ENCODE measurements at places on chromosomes 3 and 15. TPM values are rescaled to one million over a fixed set of nuclear protein-coding genes. Genes with fewer than 3 reads are reported as not detected.

DNA sequence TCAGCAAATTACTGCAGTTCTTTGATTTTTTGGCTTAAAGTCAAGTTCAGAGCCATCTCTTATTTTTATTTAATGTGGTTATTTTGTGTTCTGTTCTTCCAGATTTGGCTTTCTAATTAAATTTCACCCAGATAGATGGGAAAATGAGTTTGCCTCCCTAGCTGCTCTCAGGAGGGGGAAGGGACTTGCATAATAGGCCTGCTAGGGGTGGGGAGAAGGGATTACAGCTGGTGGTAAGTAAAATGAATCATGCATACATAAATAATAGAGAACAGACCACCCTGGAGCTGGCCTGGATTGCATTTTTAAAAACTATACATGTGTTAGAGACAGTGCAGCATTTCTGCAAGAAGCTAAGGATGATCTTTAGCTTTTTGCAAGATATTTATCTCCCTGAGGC, 3.9 kb upstream of the PXYLP1 start:
- no peak for DNase-seq
- H3K36me3 ChIP-seq, result no peaks in the 10 kb centered on the region
- H3K27ac ChIP-seq, result no peak overlapping the region
- no peak overlapping the region for H3K4me3 ChIP-seq
- H3K4me1 ChIP-seq, result 0 out of 2 replicates have a peak, but pooled peaks cover 3% of the 10 kb centered on the region

- no peak overlapping the region for H3K4me3 ChIP-seq
- no peaks in the 10 kb centered on the region for H3K4me1 ChIP-seq
- no peak for DNase-seq
- H3K27me3 ChIP-seq, result no peaks in the 10 kb centered on the region
- H3K36me3 ChIP-seq, result no peaks in the 10 kb centered on the region
Observed at GRCh38 chr15:86624261-86625036, 544.8 kb downstream of the AGBL1 start.

GRCh38 chr3:23537101-23537551, 268.6 kb upstream of the UBE2E1 start:
- no peak overlapping the region for H3K4me3 ChIP-seq
- no peak for DNase-seq
- no peak overlapping the region for H3K27ac ChIP-seq

DNA sequence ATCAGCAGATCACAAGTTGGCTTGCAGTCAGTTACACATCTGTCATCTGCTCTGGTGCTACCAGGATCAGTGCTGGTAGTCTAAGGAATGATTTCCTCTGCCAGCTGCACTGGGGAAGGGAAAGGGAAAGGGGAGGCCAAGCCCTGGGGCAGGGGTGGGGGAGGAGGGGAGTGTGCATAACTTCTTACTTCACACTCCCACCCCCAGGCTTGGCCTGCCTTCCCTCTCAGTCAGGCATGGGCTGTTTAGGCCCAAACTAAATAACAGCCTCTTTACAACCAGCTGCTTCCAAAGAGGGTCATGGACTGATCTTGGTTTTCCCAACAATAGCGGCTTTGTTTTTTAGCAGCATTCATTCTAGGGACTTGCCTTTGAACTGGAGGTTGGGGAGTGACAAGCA, 86.1 kb upstream of the PSMD6 start:
- no peak overlapping the region for H3K27ac ChIP-seq
- H3K4me1 ChIP-seq, result no peaks in the 10 kb centered on the region
- no peak overlapping the region for H3K4me3 ChIP-seq
- no peaks in the 10 kb centered on the region for H3K27me3 ChIP-seq
- no peaks in the 10 kb centered on the region for H3K36me3 ChIP-seq
- no peak for DNase-seq

- H3K27ac ChIP-seq, result no peak overlapping the region
- no peaks in the 10 kb centered on the region for H3K27me3 ChIP-seq
- H3K4me3 ChIP-seq, result no peak overlapping the region
- no peaks in the 10 kb centered on the region for H3K4me1 ChIP-seq
Observed at GRCh38 chr15:28068930-28069329, 30.2 kb downstream of the OCA2 start.

GRCh38 chr3:178540184-178540583, 3.9 kb downstream of the KCNMB2 start:
- H3K36me3 ChIP-seq, result no peaks in the 10 kb centered on the region
- peaks cover 31% of the 10 kb centered on the region for H3K4me1 ChIP-seq
- no peaks in the 10 kb centered on the region for H3K27me3 ChIP-seq

- H3K27me3 ChIP-seq, result no peaks in the 10 kb centered on the region
- no peak overlapping the region for H3K27ac ChIP-seq
- H3K4me3 ChIP-seq, result no peak overlapping the region
- no peaks in the 10 kb centered on the region for H3K4me1 ChIP-seq
- DNase-seq, result no peak
Observed at GRCh38 chr3:125479091-125479490, 40.9 kb downstream of the SNX4 start.

DNA sequence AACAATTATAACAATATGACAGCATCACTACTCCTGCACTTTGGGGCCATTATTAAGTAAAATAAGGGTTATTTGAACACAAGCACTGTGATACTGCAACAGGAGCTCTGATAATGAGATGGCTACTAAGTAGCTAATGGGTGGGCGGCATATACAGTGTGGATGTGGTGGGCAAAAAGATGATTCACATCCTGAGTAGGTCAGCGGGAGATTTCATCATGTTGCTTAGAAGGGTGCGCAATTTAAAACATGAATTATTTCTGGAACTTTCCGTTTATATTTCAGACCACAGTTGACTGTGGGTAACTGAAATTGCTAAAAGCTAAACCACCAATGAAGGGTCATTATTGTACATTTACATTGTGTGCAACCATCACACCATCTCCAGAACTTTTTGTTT, 42.3 kb downstream of the FBXO22 start:
- H3K4me1 ChIP-seq, result no peaks in the 10 kb centered on the region
- DNase-seq, result no peak
- H3K27ac ChIP-seq, result no peak overlapping the region

- no peak overlapping the region for H3K27ac ChIP-seq
- no peaks in the 10 kb centered on the region for H3K27me3 ChIP-seq
- no peak for DNase-seq
- peaks cover 3% of the 10 kb centered on the region for H3K36me3 ChIP-seq
Observed at GRCh38 chr3:67593761-67594234, 60.6 kb downstream of the SUCLG2 start.

GRCh38 chr3:160265088-160265487, 39.9 kb downstream of the C3orf80 start:
- H3K36me3 ChIP-seq, result no peaks in the 10 kb centered on the region
- H3K27me3 ChIP-seq, result no peaks in the 10 kb centered on the region
- no peak overlapping the region for H3K27ac ChIP-seq
- no peak overlapping the region for H3K4me3 ChIP-seq
- no peaks in the 10 kb centered on the region for H3K4me1 ChIP-seq
- no peak for DNase-seq

GRCh38 chr3:127777332-127777731, 45.0 kb downstream of the MGLL start:
- DNase-seq, result no peak
- H3K4me3 ChIP-seq, result no peak overlapping the region
- H3K27ac ChIP-seq, result peak overlapping the region; percentile 1
- H3K27me3 ChIP-seq, result no peaks in the 10 kb centered on the region
- 0 out of 2 replicates have a peak, but pooled peaks cover 10% of the 10 kb centered on the region for H3K36me3 ChIP-seq
- H3K4me1 ChIP-seq, result peaks cover 61% of the 10 kb centered on the region

- H3K27me3 ChIP-seq, result no peaks in the 10 kb centered on the region
- no peaks in the 10 kb centered on the region for H3K36me3 ChIP-seq
- H3K27ac ChIP-seq, result no peak overlapping the region
- no peaks in the 10 kb centered on the region for H3K4me1 ChIP-seq
- H3K4me3 ChIP-seq, result no peak overlapping the region
- no peak for DNase-seq
Observed at GRCh38 chr3:170078620-170079281, 41.0 kb downstream of the GPR160 start.

DNA sequence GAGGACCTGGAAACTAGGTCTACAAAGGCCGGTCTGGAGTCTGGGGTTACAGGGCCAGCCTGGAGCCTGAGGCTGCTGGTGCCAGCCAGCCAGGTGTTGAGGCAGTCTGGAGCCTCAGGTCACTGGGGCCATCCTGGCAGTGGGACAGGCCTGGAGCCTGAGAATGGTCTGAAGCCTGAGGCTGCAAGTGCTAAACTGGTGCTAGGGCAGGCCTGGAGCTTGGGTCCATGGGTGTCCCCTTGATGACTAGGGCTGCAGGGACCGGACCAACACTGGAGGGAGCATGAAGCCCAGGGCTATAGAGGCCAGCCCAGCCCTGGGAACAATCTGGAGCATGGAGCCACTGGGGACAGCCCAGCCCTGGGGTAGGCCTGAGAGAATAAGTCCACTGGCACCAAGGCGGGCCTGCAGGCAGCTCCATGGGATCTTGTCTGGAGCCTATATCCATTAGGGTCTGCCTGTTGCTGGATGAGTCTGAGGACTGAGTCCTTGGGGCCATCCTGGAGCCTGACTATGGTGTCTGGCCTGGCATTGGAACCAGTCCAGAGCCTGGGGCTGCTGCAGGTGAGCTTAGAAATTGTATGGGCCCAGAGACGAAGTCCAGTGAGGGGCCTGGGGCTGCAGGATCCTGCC, 101.9 kb downstream of the GLDN start:
- no peaks in the 10 kb centered on the region for H3K4me1 ChIP-seq
- H3K27me3 ChIP-seq, result no peaks in the 10 kb centered on the region
- no peak overlapping the region for H3K27ac ChIP-seq
- no peaks in the 10 kb centered on the region for H3K36me3 ChIP-seq
- DNase-seq, result no peak

- H3K36me3 ChIP-seq, result no peaks in the 10 kb centered on the region
- H3K4me3 ChIP-seq, result no peak overlapping the region
- no peak overlapping the region for H3K27ac ChIP-seq
- peaks cover 12% of the 10 kb centered on the region for H3K27me3 ChIP-seq
- no peaks in the 10 kb centered on the region for H3K4me1 ChIP-seq
Observed at GRCh38 chr3:32240159-32240545, 1.7 kb downstream of the CMTM8 start.

- H3K4me3 ChIP-seq, result no peak overlapping the region
- no peaks in the 10 kb centered on the region for H3K27me3 ChIP-seq
- no peaks in the 10 kb centered on the region for H3K36me3 ChIP-seq
- no peak overlapping the region for H3K27ac ChIP-seq
Observed at GRCh38 chr3:117102426-117102825, 392.8 kb downstream of the TUSC7 start.

GRCh38 chr15:75631935-75632334, 6.4 kb upstream of the SNUPN start:
- no peaks in the 10 kb centered on the region for H3K27me3 ChIP-seq
- no peak for DNase-seq
- no peaks in the 10 kb centered on the region for H3K4me1 ChIP-seq
- no peaks in the 10 kb centered on the region for H3K36me3 ChIP-seq

Gene MORC1
- not detected for total RNA-seq

Gene DAZL
- 0.05 TPM for total RNA-seq

Gene TGM4
- not detected for total RNA-seq

Gene ZNF662
- not detected for total RNA-seq

Gene REC114
- total RNA-seq, result not detected

Gene COLQ
- 0.72 TPM for total RNA-seq

Gene CPN2
- not detected for total RNA-seq

Gene JMJD7
- total RNA-seq, result 10.3 TPM

Gene NAALADL2
- total RNA-seq, result 0.41 TPM

Gene IL5RA
- total RNA-seq, result not detected
